ENCODE measurements at places on chromosomes 1 and 21. TPM values are rescaled to one million over a fixed set of nuclear protein-coding genes. Genes with fewer than 3 reads are reported as not detected.

The UBE2U gene
- not detected for total RNA-seq

The SPATA46 gene
- total RNA-seq: not detected

The EPHA10 gene
- 0.17 TPM for total RNA-seq

The TNFRSF25 gene
- 4.9 TPM for total RNA-seq

The CASQ1 gene
- 0.71 TPM for total RNA-seq

The CRYAA gene
- total RNA-seq: not detected

The SPRR2A gene
- not detected for total RNA-seq

The TRIM67 gene
- not detected for total RNA-seq

The FLG gene
- not detected for total RNA-seq

The NPPB gene
- total RNA-seq: not detected

The GJA8 gene
- not detected for total RNA-seq

The KCNT2 gene
- total RNA-seq: 0.62 TPM

The TSPAN1 gene
- 5.9 TPM for total RNA-seq

The CELA3B gene
- not detected for total RNA-seq

The S100A12 gene
- total RNA-seq: not detected

The KCNK1 gene
- not detected for total RNA-seq

The CYP4A11 gene
- total RNA-seq: not detected

The SAMD13 gene
- not detected for total RNA-seq

The COL9A2 gene
- total RNA-seq: 6.4 TPM

The B3GALNT2 gene
- total RNA-seq: 33.8 TPM

The F3 gene
- 0.92 TPM for total RNA-seq

The ST6GALNAC5 gene
- total RNA-seq: not detected

The GPA33 gene
- total RNA-seq: 1.1 TPM

The MFAP2 gene
- 62.4 TPM for total RNA-seq

The LCE2C gene
- not detected for total RNA-seq

The EGLN1 gene
- 21.6 TPM for total RNA-seq

The ACOT11 gene
- total RNA-seq: 7.1 TPM

The FCAMR gene
- total RNA-seq: not detected

The KCNJ6 gene
- total RNA-seq: not detected

The TDRD5 gene
- not detected for total RNA-seq

The PTPN7 gene
- total RNA-seq: not detected

The HPCAL4 gene
- 1.9 TPM for total RNA-seq

The SH2D2A gene
- total RNA-seq: 1.8 TPM

The SLC26A9 gene
- not detected for total RNA-seq

The PYHIN1 gene
- total RNA-seq: not detected

The IFNLR1 gene
- total RNA-seq: 0.62 TPM

The SLC6A17 gene
- 1.3 TPM for total RNA-seq

The SLC16A4 gene
- 0.85 TPM for total RNA-seq
